ENCODE measurements at places on chromosomes 5 and 9.

DNA sequence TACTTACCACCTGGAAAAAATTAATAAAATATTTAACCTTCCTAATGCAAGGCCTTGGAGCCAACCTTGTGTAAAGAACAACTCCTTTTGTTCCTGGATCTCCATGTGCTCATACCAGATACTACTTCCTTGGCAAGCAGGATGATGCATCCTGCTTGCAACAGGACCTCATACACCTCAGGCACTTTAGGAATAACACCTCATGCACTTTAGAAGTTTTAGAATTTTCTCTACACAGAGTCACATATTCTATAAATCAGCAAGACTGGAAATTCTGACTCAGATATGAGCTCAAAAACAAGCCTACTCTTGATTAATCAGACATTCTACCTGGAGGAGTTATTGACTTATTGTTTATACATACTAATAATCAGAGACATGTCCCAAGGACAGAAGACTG, 209.6 kb upstream of the CDH10 start:
- DNase-seq, result no peak

GRCh38 chr9:132461971-132462370, 52.0 kb downstream of the CFAP77 start:
- no peak for DNase-seq

GRCh38 chr9:116435706-116436105, 251.4 kb upstream of the TRIM32 start:
- no peak for DNase-seq

DNA sequence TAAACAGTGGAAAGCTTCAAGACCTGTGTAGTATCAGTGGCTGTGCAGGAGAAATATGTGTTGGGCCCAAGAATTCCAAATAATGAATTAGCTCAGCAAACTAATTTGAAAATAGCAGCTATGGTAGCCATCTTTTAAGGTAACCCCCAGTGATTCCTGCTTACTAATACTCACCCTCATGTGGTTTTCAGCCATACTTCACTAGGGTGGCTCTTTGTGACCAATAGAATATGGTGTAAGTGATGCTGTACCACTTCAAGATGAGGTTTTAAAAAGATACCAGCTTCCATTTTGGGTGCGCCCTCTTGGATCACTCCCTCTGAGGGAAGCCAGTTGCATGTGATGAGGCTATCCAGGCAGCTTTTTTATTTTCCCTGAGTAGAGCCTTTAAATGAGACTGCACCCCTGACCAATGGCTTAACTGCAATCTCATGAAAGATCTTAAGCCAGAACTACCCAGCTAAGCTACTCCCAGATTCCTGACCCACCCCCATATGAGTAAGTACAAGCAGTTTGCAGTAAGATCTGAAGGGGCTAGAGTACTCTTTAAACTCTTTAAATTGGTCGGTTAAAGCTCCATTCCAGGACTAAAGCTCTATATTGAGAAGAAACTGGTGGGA, 58.3 kb downstream of the UHRF2 start:
- DNase-seq, result no peak

GRCh38 chr9:76519075-76519835, 60.3 kb downstream of the GCNT1 start:
- no peak for DNase-seq

- no peak for DNase-seq
These were observed 134.6 kb downstream of the TENT4A start for GRCh38 chr5:6847870-6848269.

GRCh38 chr9:113876151-113876992, at the start of gene ZNF618:
Gene ZNF618, plus strand, starts transcription at chr9:113876309. Its CDS starts 72 bp downstream, at chr9:113876381.
- DNase-seq, result peak; percentile 40

DNA sequence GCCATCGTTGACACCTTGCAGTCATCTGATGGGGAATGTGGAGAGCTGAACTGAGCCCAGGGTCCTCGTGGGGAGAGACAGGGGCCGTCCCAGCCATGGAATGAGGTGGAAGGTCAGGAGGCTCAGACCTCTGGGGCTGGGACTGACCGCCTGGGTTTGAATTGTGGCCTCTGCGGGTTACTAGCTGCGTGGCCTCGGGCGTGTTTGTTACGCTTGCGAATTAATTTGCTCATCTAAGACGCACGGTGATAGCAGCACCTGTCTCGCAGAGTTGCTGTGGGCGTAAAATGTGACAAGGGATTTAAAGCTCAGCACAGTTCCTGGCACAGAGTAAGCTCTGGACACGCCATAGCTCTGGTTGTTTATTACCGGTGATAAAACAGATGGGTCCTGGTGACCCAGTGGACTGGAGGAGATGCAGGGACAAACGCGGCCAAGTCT, 19.4 kb upstream of the DAB2IP start:
- DNase-seq, result no peak

GRCh38 chr9:137176302-137177182, 4.7 kb upstream of the TMEM210 start:
- no peak for DNase-seq

DNA sequence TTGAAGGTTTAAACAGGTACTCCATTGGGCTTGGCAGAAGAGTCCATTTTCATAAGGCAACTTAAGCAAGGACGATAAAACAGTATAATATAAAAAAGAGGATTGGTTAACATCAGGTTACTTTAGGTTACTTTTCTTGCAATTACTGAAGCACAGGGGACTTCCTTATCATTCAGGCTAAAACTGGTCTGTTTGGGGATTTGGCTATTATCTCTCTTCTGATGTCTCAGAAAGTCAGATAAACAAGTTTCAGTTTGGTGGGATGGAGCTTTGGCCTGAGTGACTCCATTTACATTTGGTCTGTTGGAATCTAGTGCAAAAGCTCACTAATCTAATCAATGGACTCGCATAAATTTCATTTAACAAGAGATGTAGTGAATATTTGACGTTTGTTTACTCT, 8.0 kb downstream of the GAPT start:
- no peak for DNase-seq

DNA sequence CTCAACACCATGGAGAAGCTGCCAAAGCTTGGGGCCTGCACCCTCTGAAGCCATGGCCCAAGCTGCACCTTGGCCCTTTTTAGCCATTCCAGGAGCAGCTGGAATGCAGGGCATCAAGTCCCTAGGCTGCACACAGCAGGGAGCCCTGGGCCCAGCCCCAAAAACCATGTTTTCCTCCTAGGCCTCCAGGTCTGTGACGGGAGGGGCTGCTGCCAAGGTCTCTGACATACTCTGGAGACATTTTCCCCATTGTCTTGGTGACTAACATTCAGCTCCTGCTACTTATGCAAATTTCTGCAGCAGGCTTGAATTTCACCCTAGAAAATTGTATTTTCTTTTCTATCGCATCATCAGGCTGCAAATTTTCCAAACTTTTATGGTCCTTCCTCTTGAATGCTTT, 64.6 kb downstream of the ELOVL7 start:
- DNase-seq, result no peak

GRCh38 chr9:134730761-134731496, 89.3 kb downstream of the COL5A1 start:
- no peak for DNase-seq

- no peak for DNase-seq
These were observed 414.4 kb downstream of the BRINP1 start for GRCh38 chr9:118954857-118955256.

- no peak for DNase-seq
These were observed 29.1 kb upstream of the ZFAND5 start for GRCh38 chr9:72394066-72394465.

GRCh38 chr9:72441848-72442607, 77.0 kb upstream of the ZFAND5 start:
- no peak for DNase-seq

DNA sequence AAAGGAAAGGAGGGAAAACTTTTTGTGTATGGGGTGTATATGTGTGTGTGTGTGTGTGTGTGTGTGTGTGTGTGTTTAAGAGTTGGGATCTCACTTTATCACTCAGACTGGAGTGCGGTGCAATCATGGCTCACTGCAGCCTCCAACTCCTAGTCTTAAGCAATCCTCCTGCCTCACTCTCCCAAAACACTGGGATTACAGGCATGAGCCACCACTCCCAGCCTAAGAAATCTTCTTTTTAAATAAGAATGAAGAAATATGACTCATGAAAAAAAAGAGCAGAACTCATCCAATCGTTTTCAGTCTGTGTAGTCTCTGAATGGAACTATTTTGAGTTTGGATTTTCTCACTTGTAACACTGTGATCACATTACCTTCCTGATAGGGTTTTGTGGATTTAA, 601.5 kb downstream of the ACTL7B start:
- DNase-seq, result no peak

GRCh38 chr5:54769746-54770145, 215.6 kb downstream of the ESM1 start:
- DNase-seq, result no peak

- DNase-seq, result no peak
These were observed 5.8 kb upstream of the IL4 start for GRCh38 chr5:132667761-132668705.

DNA sequence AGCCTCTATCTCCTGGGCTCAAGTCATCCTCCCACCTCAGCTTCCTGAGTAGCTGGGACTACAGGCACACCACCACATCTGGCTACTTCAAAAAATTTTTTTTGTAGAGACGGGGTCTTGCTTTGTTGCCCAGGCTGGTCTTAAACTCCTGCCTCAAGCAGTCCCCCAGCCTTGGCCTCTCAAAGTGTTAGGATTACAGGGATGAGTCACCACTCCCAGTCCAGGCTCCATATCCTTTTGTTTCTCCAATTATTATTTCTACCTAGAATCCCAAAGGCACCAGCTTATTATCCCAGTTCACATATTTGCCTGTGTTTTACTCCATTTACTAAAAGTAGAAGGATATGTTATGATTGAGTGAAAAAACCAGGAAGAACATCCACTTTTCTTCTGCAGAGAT, 84.9 kb downstream of the TEK start:
- no peak for DNase-seq

GRCh38 chr5:81750308-81751008, 439 bp downstream of the SSBP2 start:
- no peak for DNase-seq

DNA sequence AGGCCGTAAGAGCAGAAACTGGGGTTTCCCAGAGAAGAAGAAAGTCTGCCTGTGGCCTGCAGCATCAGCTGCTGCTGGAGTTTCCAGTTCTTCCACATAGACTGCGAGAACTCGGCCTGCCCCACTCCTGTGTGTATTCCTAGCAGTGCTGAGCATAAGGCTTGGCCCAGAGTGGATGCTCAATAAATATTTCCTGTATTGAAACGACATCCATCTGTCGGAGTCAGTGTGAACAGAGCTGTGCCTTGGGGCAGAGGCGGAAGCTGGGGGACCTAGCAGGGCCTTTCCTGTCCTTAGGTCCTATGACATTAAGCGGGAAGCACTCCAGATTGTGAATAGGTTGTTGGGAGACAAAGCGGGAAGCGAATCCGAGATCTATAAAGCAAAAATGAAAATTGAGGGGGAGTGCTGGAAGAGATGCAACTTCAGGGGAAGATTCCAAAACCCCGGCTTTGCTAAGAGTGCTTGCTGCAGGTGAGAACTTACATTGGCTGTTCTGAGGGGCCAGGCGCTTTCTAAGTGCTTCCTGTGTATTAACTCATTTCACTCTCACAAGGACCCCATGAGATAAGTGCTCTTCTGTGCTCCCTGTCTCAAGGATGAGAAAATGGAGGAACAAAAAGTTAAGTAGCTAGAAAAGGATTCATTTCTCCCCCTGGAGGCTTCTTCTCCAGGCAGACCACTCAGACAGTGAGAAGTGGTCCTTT, 76.1 kb upstream of the CXCL14 start:
- DNase-seq, result no peak

GRCh38 chr9:69019808-69020207, 5.9 kb upstream of the PRKACG start:
- DNase-seq, result no peak

GRCh38 chr9:92528522-92528849, 7.3 kb downstream of the ECM2 start:
- no peak for DNase-seq

DNA sequence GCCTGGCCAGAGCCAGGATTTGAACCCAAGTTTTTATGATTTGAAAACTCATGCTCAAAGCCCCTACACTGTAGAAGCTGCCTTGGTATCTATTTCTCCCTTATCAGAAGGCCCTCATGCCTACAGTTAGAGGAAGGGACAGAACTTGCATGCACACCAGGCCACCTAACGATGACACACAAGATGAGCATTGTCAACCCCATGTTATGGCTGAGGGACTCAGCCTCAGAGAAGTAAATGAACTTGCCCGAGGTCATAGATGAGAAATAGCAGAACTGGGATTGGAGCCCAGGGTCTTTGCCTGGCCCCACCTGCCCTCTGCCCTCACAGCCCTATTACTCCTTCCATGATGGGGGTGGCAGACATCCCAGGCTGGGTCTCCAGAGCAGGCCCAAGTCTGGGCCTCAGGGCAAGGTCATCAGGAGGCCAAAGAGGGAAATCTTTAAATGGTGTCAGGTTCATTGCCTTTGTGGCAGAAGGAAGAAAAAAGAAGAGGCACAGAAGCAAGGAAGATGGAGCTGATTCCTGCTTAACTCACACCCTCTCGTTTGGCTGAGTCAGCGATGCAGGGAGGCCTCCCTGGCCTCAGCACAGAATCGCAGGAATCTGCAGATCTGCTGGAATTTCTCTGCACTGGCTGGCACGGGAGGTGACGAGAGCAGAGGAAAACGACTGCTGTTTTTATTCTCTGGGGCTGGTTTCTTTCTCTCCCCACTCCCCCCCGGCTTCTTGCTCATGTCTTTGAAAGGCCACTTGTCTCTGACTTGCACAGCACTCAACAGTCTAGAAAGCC, 20.6 kb upstream of the CRB2 start:
- DNase-seq, result no peak

DNA sequence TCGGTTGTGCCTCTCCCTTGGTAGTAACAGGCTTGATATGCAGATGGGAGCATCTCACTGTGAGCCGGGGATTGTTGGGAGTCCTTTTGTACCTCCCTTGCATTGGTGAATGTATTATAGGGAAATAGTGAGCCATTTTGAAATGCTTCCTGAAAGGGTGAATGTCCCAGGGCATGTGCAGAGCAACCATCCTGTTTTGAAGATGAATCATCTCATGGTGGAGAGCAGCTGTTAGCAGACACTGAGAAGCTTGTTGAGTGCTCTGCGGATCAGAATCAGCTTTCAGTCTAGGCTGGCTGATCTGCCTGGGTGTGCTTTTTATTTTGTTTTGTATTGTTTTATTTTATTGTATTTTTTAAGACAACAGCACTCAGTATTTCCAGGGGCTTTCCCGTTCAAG, 29.7 kb downstream of the SLC36A1 start:
- no peak for DNase-seq

- DNase-seq, result no peak
These were observed 81.8 kb downstream of the PRDM6 start for GRCh38 chr5:123170816-123171215.

GRCh38 chr5:159240301-159240870, 22.7 kb upstream of the UBLCP1 start:
- no peak for DNase-seq

- DNase-seq, result no peak
These were observed 208.4 kb downstream of the CD180 start for GRCh38 chr5:66987949-66988838.

GRCh38 chr9:117437283-117437682, 22.4 kb upstream of the ASTN2 start:
- DNase-seq, result no peak

DNA sequence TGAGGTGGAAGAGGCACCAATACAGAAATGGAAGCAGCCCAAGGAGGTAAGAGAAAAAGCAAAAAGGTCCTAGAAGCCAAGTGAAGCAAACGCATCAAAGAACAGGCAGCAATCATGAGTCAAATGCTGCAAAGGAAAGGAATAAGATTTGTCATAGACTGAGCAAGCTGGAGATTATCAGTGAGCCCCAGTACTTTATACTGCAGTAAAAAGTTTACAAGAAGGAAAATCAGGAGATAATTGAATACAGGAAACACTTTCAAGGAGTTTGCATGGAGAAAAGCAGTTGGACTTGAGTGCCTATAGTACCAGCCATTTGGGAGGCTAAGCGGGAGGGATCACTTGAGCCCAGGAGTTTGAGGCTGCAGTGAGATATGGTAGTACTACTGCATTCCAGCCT, 7.2 kb upstream of the HAVCR1 start:
- DNase-seq, result no peak
